ENCODE measurements at places on chromosomes 1 and 21.

DNA sequence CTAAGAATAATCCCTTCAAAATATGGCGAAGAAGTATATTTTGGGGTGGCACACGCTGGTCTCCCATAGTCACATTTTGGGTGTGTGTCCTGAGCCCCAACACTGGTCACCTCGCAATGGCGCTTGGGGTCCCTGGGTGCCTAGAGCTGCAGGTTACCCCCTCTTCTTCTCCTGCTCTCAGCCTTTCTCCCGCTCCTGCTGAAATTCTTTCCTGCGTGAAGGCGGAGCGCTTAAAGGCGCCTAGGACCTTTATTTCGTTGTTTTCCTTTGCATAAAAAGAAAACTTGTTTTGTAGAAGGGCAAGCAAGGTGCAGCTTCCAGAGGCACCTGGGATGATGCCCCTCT, 339 bp upstream of the PIK3CD start:
- DNase-seq, result no peak

DNA sequence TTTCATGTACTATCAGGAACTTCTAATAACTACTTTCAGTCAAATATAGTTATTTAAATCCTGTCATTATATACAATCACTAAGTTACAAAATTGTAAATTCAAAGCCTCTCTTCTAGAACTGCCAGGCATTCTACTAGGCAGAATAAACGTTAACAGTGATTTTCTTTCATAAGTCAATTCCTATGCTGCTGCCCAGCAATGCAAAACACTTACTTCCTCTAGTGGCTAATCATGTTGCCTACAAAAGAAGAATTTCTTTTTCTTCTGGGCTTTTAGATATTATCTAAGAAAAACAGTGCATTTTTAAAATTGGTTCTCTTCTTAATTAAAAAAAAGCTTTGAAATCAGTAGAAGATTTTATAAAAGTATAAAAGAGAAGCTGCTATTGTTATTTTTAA, 509.8 kb upstream of the ADAMTS5 start:
- no peak for DNase-seq

DNA sequence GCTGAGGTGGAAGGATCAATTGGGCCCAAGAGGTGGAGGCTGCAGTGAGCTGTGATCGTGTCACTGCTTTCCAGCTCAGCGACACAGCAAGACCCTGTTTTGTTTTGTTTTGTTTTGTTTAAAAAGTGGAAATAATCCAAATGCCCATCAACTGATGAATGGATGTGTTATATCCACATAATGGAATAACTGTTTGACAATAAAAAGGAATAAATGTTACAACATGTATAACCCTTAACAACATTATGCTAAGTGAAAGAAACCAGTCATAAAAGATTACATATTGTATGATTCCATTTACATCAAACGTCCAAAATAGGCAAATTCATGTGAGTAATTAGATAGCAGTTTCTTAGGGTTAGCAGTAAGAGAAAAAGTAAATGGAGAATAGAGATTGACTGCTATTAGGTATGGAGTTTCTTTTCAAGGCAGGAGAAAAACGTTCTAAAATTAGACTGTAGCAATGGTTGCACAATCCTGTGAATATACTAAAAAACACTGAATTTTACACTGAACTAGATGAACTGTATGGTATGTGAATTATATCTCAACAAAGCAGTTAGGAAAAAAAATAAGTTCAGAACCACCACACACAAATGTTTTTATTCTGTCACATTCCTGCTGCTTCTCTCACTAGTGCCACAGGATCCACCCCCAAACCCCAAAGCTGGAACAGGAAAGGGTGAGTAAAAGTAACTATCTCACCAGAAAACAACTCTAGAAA, 15.7 kb downstream of the FOXJ3 start:
- peak; percentile 17 for DNase-seq

DNA sequence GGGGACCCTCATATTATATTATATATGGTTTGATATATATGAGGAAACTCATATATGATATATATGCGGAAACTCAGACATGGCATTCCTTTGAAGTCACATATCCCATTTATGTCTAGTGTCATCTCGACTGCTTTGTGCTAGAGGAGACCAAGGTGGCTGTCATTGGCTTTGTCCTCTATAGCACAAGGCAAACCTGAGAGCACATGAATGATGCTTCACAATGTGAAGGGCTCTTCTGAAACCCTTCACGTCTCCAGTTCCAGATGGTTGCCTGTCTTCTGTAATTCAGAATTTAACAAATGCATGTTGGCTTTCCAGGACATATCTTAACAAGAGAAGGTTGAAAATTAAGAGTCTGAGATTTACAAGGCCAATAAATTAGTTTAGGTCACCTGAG, 303.6 kb downstream of the BARHL2 start:
- no peak for DNase-seq

- no peak for DNase-seq
These were observed 7.9 kb upstream of the ERICH3 start for GRCh38 chr1:74681449-74681848.
